Astrocyte of the cerebellum (primary cell): ENCODE measurements at places on chromosomes 11 and 22.

DNA sequence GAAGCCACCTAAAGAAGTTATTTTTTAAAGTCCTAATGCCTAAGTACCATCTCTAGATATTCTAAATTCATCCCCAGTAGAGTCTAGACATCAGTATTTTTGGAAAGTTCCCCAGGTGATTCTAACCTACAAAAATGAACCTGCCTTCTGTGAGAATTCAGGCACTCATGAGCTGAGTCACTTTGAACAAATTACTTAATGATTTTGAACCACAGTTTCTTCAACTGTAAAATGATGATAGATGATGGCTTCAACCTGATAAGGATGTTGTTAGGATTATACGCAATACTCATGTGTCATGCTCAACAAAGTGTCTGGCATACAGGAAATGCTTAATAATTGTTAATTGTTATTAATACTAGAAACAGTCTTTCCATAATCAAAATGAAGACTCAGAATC is 82.8 kb upstream of the OR5AK2 start:
- DNase-seq = no peak

- DNase-seq = no peak
These were observed 17.6 kb downstream of the HORMAD2 start for GRCh38 chr22:30097861-30098260.

DNA sequence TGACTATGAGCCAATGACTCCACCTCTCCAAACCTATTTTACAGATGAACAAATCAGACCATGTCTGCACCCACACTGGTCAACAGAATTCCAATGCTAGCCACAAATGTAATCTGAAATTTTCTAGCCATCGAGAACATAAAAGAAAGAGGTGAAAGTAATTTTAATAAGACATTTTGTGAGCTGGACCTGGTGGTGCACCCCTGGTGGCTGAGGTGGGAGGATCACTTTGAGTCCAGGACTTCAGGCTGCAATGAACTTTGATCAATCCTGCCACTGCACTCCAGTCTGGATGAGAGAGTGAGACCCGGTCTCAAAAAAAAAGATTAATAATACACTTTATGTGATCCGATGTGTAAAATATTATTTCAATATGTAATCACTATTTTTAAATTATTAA is 9.4 kb upstream of the RNF185 start:
- no peak for DNase-seq

- no peak for DNase-seq
These were observed 615.6 kb downstream of the TBC1D22A start for GRCh38 chr22:47377926-47378560.

- DNase-seq = no peak
These were observed 8.7 kb downstream of the GLB1L2 start for GRCh38 chr11:134340354-134340964.

DNA sequence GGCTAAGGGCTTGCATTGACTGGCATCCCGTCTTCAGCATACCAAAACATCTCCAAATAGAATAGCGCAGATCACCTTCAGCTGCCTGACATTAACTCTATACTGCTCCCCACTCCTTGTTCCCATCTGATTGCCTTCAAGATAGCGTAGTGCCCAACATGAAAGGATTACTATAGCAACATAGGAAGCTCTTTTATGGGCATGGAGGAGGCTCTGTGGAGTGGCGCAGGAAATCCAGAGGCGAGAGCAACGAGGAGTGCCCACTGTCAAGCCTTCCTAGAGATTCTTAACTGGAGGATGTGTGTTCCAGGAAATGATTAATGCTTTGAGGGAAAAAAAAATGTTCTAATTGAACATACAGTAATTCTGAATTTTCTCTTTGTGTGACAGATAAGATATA is 213.3 kb downstream of the CADM1 start:
- no peak for DNase-seq

GRCh38 chr22:20526628-20527355 is 19.4 kb downstream of the MED15 start:
- DNase-seq = no peak

DNA sequence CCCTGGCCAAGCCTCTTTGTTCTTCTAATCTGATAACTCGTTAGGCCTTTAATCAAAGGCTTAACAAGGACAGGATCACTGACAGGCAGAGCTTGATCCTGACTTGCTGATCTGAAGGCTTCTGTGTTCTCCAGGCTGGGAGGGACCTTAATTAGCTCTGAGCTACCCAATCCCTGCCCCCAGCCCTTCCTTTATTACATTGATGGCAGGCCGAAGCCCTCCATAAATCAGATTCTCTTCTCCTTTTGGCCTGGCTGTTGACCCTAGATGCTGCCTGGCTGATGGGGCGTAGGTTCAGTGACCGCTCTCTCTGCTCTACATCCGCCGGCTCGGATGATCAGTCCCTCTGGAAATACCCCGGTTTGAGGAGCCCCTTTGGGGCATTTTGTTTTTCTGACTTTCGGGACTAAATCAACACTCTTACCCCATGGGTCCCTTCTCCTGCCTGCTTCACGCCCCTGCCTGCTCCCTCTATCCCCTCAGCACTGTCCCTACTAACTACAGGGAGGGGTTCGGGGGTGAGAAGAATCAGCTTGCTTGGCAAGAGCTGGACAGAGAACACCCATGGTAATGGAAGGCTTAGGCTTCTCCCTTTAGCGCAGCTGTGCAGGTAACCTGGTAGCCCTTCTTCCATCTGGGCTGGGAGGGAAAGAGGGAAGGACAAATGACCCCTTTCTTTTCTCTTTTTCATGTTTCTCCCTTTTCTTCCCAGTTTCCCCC is 10.0 kb upstream of the RRM1 start:
- DNase-seq = no peak

GRCh38 chr11:68040101-68040956 is 1.5 kb downstream of the TCIRG1 start:
- DNase-seq = no peak
